ENCODE measurements at places on chromosomes 7 and 10.

GRCh38 chr10:72024596-72024995 lies 60.4 kb downstream of the CHST3 start:
- no peak for DNase-seq

DNA sequence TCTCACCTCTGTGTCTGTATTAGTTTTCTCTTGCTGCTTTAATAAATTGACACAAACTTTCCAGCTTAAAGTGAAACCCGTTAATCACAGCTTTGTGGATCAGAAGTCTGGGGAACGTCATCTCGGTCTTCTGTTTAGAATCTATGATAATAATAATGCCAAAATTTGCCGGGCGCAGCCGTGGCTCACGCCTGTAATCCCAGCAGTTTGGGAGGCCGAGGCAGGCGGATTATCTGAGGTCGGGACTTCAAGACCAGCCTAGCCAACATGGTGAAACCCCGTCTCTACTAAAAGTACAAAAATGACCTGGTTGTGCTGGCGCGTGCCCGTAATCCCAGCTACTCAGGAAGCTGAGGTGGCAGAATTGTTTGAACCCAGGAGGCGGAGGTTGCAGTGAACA lies 8.8 kb upstream of the ZPBP start:
- no peak for DNase-seq

GRCh38 chr7:89943525-89944050 lies 210.7 kb upstream of the STEAP1 start:
- no peak for DNase-seq

DNA sequence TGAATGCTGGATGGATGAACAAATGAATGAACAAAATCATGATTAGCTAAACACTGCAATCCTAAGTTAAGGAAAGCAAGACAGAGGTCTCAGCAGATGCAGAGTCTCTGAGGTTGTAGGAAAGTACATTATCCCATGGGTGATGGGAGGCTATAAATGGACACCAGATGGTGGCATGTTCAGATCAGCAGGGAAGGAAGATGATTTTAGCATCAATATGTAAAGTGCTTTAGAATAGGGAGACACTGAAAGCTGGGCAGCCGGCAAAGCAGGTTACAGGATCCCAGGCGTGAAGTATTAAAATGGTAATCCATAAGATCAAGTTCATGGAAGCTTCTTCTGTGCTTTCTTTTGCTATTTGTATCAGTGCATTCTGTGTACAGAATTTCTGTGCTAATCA lies 7.9 kb upstream of the RAPGEF5 start:
- DNase-seq: no peak

GRCh38 chr7:47474937-47475879 lies 106.7 kb downstream of the TNS3 start:
- peak; percentile 96 for DNase-seq
